ENCODE measurements at places on chromosomes 7 and 10.

- no peak for DNase-seq
These were observed 240.4 kb downstream of the KIAA1217 start for GRCh38 chr10:24449321-24449740.

DNA sequence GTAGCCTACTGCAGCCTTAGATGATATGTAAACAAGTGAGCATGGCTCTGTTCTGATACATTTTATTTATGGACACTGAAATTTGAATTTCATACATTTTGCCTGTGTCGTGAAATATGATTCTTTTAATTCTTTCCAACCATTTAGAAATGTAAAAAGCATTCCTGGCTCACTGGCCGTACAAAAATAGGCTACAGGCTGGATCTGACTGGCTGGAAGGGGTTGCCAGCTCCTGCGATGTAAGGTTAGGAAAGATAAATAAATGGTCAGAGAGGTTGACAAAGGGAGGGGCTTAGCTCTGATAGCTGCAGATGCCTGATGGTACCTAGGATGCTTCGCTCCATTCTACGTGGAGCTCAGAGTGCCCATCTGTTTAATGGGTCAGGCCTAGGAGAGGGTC, 3.4 kb downstream of the ADCYAP1R1 start:
- DNase-seq, result no peak

DNA sequence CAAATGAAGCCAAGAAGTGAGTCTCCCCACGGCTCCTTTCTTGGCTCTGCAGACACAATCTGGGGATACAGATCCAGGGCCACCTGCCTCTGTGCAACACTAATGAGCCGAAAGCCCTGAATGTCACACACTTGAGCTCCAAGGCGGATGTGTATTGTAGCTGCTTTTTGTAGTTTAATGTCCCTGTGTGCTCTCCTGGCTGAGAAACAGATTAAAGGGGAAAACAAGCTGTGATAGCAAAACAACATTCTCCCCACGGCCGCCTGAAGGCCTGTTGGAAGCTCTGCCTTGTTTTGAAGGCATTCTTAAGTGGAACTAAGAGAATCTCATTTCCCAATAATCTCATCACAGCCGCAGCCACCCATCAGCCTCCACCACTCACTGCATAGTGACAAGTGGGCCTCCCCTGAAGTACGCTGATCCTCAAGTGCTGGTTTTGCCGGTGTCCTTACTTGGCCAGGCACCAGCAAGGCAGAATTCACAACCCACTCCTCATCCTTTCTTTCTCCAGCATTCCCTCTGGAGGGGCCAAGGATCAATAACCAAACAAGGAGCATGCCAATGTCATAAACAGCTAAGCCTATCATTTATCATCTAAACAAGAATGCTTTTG, 44.4 kb upstream of the AMPH start:
- DNase-seq, result no peak

- no peak for DNase-seq
These were observed 252.7 kb downstream of the KIF20B start for GRCh38 chr10:89954061-89954460.

GRCh38 chr7:70942791-70943190, 189.2 kb upstream of the GALNT17 start:
- no peak for DNase-seq

DNA sequence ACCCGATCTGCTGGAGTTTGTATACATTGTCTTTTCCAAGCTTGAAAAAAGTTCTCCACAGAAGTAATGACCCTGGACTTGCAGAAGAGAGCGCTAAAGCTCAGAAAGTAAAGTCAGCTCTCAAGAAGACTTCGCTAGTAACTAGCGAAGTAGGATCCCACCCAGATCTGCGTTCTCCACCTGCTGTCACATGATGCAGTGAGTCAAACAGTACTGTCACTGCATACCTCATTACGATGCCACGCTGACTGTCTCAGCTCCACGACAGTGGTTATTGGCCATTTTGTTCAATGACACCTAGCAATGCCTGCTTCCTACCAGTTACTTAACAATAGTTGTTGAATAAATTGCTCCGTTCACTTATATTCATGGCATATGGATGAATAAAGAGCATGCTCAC, 29.7 kb upstream of the SEC61G start:
- peak; percentile 12 for DNase-seq

GRCh38 chr10:43208147-43209073, 58.5 kb downstream of the RASGEF1A start:
- DNase-seq, result no peak

DNA sequence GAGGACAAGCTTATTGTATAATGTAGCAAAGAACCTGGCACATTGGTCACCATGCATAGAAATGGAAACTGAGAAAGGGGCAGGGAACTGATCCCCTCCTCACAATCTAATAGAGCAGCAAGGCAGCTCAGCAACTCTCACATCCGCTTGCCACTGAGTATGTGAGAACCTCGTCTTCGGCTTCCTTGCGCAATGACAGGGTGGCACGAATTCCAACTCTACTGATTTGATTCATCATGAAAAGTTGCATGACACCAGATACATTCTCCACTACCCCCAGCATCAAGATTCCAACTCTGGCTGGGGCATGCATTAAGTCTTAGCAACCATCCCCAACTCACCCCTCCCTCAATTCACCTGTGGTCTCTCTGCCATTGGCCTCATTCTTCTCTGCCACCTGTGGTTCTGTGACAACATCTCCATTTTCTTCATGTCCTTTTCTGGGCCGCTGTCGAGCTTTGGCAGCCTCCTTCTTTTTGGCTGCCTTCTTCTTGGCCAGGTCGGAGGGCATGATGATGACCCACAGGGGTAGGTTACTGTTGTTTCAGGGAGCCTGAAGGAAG, 976 bp downstream of the ABCF2 start:
- no peak for DNase-seq

GRCh38 chr10:12470719-12471118, 121.4 kb downstream of the CAMK1D start:
- no peak for DNase-seq

- no peak for DNase-seq
These were observed 270.5 kb downstream of the BICC1 start for GRCh38 chr10:58782876-58783851.

DNA sequence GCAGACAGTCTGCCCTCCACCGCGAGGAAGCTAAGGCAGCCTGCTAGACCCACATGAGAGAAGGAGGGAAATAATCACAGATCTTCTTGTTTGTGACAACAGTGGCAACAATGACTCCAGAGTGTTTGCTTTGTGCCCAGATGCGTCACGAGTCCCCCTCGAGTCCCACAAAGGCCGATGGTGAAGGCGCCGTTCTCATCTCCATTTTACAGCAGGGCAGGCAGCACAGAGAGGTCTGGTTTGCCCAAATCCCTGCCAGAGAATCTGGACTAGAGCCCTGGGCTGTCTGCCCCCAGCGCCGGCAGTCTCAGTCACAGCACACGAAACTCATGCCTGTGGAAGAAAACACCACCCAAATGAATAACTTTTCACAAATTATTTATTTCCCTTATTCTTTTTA, 38.1 kb downstream of the KIAA1549 start:
- no peak for DNase-seq

DNA sequence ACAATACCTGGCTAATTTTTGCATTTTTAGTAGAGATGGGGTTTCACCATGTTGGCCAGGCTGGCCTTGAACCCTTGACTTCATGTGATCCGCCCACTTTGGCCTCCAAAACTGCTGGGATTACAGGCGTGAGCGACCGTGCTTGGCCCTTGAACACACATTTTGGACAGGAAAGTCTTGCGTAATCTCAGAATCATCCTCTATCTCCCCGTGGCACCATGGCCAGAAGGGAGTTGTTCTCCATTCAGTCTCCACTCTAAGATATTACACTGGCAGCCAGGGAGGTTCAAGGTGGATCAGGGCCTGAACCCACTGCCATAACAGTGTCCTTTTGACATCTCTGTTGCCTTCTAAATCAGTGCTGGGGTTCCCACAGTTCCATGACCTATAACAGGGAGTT, 29.2 kb upstream of the GALNTL5 start:
- no peak for DNase-seq

GRCh38 chr10:127485153-127485857, 63.8 kb upstream of the NPS start:
- no peak for DNase-seq

- DNase-seq, result no peak
These were observed 27.3 kb upstream of the CYP3A5 start for GRCh38 chr7:99707096-99707495.

- no peak for DNase-seq
These were observed 126.6 kb downstream of the SAMD9 start for GRCh38 chr7:92991190-92991589.

- no peak for DNase-seq
These were observed 14.6 kb downstream of the SND1 start for GRCh38 chr7:127666602-127667001.

DNA sequence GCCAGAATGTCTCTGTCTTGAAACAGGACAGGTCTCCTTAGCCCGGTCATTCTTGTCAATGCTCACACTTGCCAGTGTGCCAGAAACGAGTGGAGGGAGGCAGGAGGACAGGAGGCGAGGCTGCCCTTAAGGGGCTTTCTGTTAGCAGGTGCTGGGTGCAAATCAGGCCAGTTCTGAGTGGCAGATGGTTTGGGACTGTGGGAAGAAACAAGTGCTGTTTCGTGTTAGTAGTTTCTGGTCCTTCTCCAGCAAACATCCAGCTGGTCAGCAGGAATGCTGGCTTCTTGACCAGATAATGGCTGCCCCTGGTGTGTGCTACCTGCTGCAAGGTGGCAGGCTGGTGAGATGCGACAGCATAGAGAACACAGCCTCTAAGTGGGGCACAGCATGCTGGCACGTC, 8.2 kb upstream of the NDUFB2 start:
- DNase-seq, result no peak

- peak; percentile 72 for DNase-seq
These were observed 767 bp downstream of the KRIT1 start for GRCh38 chr7:92244808-92245486.

GRCh38 chr7:31299336-31299735, 41.2 kb downstream of the NEUROD6 start:
- no peak for DNase-seq

DNA sequence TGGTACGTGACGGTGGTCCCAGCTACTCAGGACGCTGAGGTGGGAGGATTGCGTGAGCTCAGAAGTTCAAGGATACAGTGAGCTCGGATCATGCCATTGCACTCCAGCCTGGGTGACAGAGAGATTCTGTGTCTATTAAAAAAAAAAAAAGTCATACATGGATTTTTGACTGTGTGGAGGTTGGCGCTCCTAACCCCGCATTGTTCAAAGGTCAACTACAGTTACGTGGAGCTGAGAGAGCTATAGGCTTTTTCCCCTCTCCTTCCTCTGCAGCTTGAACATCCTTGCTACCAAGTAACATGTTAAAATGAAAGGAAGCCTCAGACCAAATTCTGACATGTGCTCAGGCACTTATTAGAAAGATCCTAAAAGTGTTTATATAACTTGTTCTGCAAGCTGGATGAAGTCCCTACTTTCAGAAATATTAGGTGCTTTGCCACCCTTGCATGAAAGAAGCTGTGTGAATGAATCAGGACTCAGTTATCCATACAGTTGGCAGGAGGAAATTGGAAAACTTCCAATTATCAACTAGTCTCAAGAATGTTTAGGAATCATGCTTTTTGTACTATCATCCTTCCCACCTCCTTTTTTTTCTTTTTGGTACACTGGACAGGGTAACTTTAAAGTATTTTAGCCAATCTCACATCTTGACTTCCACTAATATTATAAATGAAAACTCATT, 12.5 kb upstream of the ST7 start:
- no peak for DNase-seq

DNA sequence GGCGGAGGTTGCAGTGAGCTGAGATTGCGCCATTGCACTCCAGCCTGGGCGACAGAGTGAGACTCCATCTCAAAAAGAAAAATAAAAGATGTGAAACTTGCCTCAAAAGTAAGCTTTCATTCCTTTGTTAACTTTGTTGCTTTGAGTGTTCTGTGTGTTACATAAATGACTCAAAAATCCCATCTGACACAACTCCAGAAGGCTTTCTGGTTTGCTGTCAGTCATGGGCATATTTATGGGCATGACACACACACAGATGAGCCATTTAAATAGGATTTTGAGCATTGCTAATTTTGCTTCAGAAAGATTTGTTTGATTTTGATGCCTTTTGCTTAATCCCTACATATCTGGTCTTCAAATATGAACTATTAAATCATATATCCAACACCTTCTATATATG, 82.6 kb downstream of the CACNB2 start:
- no peak for DNase-seq

DNA sequence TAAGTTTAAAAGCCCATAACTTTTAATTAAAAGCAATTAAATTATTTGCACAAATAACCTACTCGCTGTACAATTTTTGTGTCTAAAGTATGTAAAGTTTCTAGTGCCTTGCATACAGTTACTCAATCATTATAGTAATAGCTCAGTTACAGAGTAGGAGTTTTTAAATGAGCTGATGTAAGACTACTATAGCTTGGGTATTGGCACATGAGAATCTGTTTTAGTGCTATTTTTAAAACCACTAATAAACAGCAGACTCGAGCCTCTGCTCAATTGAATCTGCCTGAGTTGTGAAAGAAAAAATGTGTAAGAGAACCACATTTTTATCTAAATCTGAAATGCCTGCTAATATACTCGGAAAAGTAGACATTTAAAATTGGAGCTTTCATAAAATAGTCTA, 31.1 kb downstream of the CTNNA3 start:
- DNase-seq, result no peak

GRCh38 chr10:31756729-31757110, 171.9 kb downstream of the ARHGAP12 start:
- no peak for DNase-seq

DNA sequence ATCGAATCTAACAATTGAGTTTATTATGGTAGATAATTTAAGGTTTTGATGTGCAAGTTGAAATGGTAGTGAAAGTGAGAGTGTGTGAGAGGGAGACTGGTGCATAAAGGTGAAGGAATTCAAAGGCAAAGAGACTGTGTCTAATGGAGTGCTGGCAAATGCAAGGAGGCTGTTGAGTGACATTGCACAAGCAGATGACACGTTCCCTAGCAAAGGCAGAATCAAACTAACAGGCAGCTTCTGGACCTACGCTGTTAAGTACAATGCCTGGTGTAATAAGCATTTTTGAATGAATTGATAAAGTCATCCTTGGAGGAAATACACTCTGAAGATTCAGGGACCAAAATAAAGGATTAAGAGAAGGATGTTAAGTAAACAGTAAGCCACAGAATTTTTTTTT, 11.7 kb upstream of the GPR141 start:
- no peak for DNase-seq

DNA sequence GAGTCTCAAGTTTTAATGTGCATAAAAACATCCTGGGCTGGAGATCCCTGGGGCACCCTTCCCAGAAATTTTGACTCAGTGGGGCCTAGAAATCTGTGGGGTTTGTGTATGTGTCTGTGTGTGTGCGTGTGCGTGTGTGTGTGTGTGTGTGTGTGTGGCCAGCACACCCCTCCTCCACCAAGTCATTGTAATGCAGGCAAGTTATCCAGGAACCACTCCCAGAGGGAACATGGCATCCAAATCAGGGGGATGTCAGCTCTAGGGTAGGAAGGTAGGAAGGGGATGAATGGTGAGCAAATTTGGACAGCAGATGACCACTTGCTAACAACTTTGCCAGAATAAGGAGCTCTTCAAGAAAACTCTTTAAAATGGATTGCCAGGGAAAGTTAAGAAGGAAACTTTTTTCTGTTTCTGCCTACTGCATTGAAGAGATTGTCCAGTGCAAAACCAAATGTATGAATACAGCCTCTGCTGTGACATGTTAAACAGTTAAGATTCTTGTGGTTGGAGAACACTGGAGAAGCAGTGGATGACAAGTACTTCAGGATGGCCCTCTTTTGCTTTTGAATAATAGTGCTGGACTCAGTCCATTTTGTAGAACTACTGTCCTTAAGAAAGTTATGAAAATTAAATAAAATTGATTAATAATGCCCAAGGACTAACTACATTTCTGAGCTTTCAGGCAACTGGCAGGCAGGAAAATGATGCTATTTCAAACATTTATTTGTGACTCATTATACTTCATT, 12.3 kb downstream of the STAMBPL1 start:
- DNase-seq, result no peak

GRCh38 chr7:51326656-51327286, 10.2 kb upstream of the COBL start:
- no peak for DNase-seq

Data from CD4-positive, alpha-beta T cell treated with Interleukin-4 for 1 hour (primary cell).